ENCODE measurements at places on chromosomes 3 and 15.
A peak's percentile ranks its signal among the peaks of the same experiment; 100 is the strongest.

DNA sequence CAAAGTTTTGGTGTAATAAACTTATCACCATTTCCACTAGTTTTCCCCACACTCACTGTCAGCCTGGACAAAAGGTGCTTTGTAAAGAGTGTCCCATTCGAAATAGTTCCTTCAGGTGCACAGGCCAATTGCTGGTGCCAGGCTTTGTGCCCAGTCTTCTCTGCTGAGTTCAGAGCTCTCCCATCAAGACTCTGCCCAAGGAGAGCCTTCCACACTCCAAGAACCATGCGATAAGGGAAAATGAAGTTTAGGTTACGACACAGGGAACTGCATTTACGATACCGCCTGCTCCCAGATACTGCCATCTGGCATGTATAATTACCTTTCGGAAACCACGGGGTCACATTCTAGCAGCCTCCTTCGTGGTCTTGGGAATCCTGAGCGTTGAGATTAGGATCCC lies 379.6 kb downstream of the MECOM start:
- DNase-seq = no peak

DNA sequence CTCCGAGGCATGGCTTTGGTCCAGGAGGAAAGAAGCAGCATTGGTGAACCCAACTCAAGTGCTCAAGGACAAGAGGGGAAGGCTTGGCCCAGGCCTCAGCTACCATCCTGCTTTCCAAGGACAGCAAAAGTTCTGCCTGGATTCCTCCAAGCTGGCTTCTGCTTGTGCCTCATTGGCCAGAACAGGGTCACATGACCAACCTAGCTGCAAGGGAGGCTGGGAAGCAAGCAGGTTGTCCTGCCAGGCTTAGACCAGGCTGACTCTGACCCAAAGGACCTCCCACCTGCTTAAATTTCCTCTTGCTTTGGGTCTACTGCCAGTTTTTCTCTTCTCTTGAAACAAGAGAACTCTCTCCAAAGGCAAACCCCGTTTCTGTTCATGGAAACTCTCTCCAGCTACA lies 70.7 kb downstream of the RPN1 start:
- DNase-seq = no peak

GRCh38 chr3:197007296-197007940 lies 22.2 kb downstream of the MELTF start:
- DNase-seq = no peak

DNA sequence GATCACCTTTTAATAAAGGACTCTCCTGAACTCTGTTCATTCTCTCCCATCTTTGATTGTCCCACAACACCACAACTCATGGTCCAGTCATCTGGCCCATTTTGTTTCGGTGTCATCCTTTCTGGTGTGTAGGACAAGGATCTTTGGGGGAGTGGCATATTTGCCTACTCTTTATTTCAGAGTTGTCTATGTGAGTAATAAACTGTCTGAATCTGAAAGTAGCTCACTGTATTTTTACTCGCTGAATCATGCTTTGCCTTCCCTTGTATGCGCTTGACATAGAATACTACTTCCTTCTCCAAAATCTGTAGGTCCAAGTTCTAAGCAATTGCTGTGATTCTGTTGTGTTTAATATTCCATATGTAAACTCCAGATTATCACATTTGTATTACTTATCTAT lies 29.9 kb upstream of the NOX5 start:
- DNase-seq = no peak

GRCh38 chr15:40931300-40932142 lies 2.4 kb downstream of the DLL4 start:
- DNase-seq = peak; percentile 57

GRCh38 chr3:143952569-143953072 lies 19.0 kb upstream of the DIPK2A start:
- DNase-seq = no peak

GRCh38 chr15:86876387-86876944 lies 796.8 kb downstream of the AGBL1 start:
- DNase-seq = no peak

DNA sequence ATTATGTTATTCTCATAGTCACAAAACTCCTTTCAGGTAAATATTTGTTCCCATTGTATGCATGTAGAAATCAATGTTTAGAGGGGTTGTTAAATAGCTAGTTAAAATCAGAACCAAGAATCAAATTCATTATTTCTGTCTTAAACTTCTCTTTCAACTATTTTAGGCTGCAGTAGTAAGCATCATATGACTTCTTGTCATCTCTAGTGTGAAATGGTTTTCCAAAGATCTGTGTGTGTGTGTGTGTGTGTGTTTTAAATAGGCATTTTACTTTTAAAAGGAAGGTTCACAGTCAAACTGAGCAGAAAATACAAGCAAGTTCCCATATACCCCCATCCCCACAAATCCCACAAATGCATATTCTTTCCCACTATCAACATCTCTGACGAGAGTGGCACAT lies 506.5 kb downstream of the LPP start:
- DNase-seq = no peak

GRCh38 chr15:83695246-83695645 lies 41.3 kb downstream of the ADAMTSL3 start:
- no peak for DNase-seq

GRCh38 chr3:171809611-171809860 lies 747 bp downstream of the PLD1 start:
- no peak for DNase-seq

GRCh38 chr3:61847784-61848462 lies 286.6 kb downstream of the PTPRG start:
- peak; percentile 18 for DNase-seq

- DNase-seq = no peak
These were observed 22.9 kb downstream of the CHDH start for GRCh38 chr3:53823026-53823955.

- DNase-seq = peak; percentile 34
These were observed 146.6 kb downstream of the SERPINI1 start for GRCh38 chr3:167882057-167882667.

GRCh38 chr15:85595804-85596536 lies 198.8 kb downstream of the KLHL25 start:
- DNase-seq = no peak

GRCh38 chr3:8011902-8012301 lies 489.7 kb upstream of the LMCD1 start:
- DNase-seq = no peak

DNA sequence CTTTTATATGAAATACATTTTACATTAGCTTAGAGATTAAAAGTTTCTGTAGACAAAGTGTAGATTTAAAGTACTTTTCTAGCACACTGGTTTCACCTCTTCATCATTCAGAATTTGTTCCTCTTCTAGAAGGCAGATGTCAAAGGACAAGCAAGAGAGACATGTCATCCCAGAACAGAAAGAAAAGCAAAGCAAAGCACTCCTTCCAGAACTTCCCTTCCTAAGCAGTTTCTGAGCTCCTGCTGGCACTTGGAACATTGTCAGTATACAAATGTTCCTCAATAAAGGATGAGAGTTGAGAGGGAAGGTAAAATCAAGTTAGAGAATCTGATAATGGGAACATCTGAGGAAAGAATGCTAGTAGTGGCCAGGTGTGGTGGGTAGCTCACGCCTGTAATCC lies 26.2 kb downstream of the TMOD3 start:
- no peak for DNase-seq

GRCh38 chr3:93994056-93994455 lies 14.1 kb downstream of the ARL13B start:
- DNase-seq = no peak

DNA sequence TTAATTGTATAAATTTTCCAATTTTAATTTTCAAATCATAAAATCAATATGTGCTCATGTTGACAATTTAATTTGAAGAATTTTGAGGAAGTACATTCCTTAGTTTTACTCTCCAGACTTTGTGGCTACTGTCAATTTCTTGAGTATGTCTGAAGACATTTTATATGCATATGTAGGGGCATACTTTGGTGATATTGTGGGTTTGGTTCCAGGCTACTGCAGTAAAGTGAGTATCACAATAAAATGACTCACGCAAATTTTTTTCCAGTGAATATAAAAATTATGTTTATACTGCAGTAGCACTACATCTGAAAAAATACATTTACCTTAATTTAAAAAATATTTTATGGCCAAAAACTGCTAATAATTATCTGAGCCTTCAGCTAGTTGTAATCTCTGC lies 123.2 kb upstream of the PLCL2 start:
- DNase-seq = no peak

DNA sequence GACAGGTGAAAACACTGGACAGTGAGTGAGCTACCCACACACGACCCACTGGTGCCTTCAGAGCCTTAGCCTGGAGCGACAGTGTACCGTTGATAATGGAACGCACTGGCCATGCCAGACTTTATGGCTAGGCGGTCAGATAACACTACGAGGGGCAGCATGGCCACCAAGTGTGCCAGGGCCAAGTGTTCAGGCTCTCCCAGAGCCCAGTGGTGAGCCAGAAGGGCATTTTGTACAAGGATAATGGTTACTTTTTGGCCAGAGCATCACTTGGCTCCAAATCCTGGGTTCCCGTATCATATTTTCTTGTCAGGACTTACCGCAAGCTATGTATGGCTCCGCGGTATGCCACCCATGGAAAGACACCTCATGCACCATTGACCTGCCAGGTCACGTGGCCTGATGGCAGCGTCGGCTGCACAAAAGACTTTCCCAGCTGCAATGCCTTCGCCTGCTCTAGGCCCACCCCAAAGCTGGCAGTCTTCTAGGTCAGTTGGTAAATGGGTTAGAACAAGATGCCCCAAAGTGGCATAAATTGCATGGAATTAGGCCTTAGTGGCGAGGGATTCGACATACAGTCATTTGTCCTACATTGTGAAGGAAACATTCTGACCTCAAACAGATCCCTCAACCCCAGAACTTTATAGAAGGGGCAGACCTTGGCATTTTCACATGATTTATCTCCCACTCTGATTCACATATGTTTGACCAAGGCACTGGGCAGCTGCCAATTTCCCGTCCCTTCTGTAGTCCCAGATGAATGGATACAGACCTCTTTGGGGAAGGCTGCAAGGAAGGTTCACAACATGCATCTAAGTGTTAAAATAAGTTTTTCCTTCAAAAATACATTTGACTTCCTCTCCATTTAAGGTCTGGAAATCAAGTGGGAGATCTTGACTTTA lies 12.2 kb upstream of the SLC28A1 start:
- no peak for DNase-seq

GRCh38 chr15:29196290-29196689 lies 73.3 kb downstream of the NSMCE3 start:
- no peak for DNase-seq

GRCh38 chr15:100093211-100094126 lies 248.3 kb downstream of the ADAMTS17 start:
- DNase-seq = no peak

DNA sequence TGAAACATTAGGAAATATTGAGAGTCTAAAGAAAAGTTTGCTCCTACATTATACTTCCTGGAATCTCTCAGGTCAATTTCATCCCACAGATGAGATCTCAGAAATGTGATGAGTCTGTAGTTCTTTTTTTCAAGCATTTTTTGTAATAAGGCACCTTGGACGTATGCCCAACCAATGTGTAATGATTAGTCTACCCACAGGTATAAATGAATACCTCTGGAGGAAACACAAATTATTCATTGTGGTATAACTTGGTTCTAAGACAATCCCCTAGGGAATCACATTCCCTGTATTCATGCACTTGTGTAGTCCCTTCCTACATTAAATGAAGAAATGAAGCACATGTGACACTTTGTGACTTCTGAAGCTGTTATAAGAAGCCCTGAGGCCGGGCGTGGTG lies 596.2 kb upstream of the UBE2E2 start:
- no peak for DNase-seq

DNA sequence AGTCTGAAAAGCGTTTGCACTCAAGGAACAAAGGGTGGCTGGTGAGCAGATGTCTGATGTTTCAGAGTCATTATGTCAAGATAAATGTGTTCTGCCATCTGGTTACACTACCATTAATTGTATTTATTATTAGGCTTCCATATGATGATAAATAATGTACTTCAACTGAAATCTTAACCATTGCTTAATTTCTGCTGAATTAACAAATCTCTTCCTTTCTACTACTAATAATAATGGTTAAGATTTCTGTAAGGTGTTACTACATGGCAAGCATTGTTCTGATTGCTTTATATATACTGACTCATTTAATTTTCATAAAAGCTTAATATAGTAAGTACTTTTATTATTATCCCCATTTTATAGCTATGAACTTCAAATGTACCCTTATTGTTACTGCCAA lies 68.4 kb upstream of the GALNT15 start:
- DNase-seq = no peak

DNA sequence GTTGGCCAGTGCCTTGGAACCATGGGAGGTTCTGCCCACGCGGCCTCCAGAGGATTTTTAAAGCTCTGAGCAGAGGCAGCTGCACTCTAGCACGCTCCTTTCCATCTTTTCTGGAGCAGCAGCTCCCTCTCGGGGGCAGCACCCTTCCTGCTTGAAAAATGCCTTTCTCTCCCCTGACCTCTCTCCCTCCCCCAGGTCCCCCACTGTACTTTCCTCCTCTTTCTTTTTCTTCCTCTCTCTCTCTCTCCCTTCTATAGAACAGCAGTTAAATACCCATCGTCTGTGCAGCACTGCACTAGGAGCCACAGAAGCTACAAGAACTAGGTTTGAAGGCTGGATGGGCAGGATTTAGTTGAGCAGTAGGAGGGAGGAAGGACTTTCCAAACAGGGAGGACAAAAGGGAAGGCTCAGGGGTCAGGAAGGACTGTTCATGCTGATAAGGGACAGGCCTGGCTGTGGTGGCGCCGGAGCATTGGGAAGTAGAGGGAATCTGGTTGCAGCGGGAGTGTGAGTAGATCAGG lies 4.4 kb downstream of the ALPK3 start:
- no peak for DNase-seq

DNA sequence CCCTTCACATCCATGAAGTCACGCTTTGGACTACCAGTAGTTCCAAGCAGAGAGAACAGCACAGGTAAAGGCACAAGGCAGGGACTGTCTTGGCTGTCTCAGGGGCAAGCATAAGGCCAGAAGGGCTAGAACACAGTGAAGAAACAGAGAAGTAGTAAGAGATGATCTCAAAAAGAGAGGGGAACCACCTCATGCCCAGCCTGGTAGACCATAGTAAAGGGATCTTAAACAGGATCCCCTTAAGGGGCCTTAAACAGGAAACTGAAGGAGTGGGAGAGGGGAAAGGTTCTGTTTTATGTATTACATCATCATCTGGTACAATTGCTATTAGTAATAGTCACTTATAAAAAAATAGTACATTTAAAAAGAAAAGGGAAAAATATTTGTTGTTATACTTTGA lies 25.8 kb downstream of the P2RY1 start:
- no peak for DNase-seq

DNA sequence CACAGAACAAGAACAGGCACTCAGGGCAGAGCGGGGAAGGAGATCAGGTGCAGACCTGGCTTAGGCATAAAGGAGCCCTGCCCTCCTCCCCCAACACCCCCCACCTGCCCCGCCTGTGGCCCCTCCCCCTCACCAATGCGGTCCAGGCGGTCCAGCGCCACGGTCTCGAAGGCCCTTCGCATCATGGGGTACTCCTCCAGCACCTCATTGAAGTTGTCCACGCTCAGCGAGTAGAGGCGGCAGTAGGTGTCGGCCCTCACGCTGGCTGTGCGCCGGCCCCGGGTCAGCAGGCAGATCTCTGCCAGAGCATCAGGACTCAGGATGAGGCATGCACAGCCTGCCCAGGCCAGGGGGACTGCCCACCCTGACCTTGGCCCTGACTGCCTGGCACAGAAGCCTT lies 44.8 kb downstream of the HCN4 start:
- no peak for DNase-seq

- DNase-seq = no peak
These were observed 24.5 kb upstream of the PROK2 start for GRCh38 chr3:71809321-71810026.

GRCh38 chr3:21705769-21706168 lies 45.2 kb downstream of the ZNF385D start:
- DNase-seq = peak; percentile 66

Measured in cerebellum (tissue), 4 donors.